ENCODE measurements at places on chromosomes 4 and X.

DNA sequence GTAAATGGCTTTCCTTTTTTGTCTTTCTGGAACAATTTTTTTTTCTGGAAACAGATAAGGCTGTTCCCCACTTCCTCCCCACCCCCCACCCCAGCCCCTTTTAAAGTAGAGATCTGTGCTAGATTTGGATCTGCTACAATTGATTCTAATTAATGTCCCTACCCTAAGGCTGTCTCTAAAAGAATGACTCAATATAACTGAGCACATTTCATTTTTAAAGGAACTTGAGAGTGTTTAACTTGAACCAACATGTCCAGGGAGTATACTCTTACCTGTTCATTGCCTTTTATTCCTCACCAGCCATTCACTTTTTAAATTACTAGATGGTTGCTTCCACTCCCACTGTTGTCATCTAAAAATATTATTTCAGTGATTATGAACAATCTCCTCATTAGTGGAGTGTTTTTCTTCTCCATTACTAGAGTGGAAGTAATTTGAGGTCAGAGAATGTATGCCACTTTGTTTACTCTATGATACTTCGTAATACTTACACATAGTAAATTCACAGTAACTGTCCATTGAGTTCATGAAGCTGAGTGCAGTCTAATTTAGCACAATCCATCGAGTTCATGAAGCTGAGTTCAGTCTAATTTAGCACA, 14.1 kb upstream of the CNOT6L start:
- no peak for DNase-seq

DNA sequence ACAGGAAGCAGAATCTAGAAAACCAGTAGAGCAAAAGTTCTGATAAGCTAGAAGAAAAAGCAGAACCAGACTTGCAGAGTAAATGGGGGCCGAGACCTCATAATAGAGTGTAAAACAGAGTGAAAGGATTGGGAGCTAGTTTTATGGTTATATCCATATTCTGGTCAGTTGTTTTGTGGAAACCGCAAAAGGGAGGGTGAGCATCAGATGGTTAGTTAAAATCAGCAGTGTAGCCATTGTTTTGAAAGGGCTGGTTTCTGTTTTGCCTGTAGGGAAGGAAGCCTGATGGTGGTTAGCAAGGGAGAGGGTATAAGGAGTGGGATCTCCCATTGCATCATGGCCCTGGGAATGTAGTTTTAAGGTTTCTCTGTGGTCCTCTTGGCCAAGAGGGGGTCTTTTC, 17.2 kb upstream of the CCNI start:
- DNase-seq = no peak

- no peak for DNase-seq
Measured at GRCh38 chr4:23945451-23946017, 55.7 kb upstream of the PPARGC1A start.

GRCh38 chr4:53816561-53816960, 225.3 kb upstream of the LNX1 start:
- no peak for DNase-seq

DNA sequence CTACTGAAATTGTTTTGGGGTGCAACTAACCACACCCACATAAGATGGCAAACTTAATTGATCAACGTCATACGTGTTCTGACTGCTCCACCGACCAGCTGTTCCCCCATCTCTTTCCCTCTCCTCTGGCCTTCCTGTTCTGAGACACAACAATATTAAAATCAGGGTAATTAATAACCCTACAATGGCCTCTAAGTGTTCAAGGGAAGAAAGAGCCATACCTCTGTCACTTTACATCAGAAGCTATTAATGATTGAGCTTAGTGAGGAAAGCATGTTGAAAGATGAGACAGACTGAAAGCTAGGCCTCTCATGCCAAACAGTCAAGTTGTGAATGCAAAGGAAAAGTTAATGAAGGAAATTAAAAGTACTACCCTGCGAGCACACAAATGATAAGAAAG, 173.9 kb upstream of the FTHL17 start:
- no peak for DNase-seq

GRCh38 chr4:110609044-110609750, 13.7 kb downstream of the PITX2 start:
- no peak for DNase-seq

DNA sequence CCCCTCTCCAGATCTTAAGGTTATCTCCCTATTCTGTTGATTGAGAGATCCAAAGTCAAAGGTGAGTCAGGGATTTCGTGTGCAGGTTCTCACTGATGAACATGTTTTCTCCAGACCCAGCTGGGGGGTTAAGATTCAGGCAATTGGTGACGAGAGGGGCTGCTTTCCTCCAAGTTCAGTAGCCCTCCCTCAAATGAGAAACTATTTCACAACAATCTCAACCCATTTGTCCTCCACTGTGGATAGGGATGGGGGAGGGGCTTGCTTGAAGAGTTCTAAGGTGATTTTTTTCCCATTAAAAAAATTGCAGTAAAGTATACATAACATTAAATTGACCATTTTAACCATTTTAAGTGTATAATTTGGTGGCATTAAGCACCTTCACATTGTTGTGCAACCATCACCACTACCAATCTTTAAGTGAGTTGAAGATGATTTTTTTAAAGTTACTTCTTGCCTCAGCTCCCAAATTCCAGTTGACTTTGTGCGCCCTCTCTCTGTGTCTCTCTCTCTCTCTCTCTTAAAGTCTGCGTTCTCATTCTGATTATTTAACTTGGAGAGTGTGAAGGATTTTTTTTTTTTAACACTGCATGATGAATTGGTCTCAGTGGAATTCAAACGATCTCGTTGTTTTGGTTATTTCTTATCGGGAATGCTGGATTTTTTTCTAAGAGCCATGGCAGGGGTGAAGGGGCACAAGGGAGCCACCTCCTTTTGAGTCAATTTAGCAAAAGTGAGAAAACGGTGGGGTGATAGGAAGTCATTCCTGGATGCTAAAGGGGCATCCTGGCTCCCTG, 175.9 kb downstream of the SHROOM3 start:
- no peak for DNase-seq

- DNase-seq = no peak
Measured at GRCh38 chrX:123753656-123754350, 21.0 kb upstream of the THOC2 start.

GRCh38 chrX:153650959-153651358, 4.0 kb downstream of the DUSP9 start:
- no peak for DNase-seq

- no peak for DNase-seq
Measured at GRCh38 chrX:104351173-104351769, 96.5 kb upstream of the ESX1 start.

DNA sequence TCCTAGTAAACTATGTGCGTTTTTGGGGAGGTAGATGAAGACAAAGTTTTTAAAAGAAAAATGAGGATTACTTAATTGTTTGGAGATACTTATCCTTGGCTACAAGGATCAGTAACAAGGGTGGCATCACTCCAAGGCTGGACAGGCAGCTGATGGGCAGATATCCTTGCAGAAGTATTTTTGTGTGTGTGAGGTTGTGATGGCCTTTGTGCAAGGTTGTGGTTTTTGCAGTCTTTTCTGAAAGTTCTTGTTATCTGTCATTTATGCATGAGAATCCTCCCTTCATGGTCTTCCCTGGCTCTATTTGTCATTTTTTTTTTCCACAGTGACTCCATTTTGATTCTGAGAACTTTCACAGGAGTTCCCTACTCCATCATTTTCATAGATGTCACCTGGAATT, 96.0 kb upstream of the C1GALT1C1 start:
- DNase-seq = no peak

GRCh38 chr4:163042306-163042705, 124.4 kb downstream of the NAF1 start:
- no peak for DNase-seq

- no peak for DNase-seq
Measured at GRCh38 chr4:155777971-155778735, 19.3 kb downstream of the GUCY1B1 start.

- DNase-seq = no peak
Measured at GRCh38 chrX:37873220-37873619, 25.8 kb upstream of the DYNLT3 start.

All from CD4-positive, alpha-beta T cell treated with Interleukin-21 for 1 hour (primary cell).